ENCODE measurements at places on chromosomes 16 and 17. TPM values are rescaled to one million over a fixed set of nuclear protein-coding genes. Genes with fewer than 3 reads are reported as not detected.

DNA sequence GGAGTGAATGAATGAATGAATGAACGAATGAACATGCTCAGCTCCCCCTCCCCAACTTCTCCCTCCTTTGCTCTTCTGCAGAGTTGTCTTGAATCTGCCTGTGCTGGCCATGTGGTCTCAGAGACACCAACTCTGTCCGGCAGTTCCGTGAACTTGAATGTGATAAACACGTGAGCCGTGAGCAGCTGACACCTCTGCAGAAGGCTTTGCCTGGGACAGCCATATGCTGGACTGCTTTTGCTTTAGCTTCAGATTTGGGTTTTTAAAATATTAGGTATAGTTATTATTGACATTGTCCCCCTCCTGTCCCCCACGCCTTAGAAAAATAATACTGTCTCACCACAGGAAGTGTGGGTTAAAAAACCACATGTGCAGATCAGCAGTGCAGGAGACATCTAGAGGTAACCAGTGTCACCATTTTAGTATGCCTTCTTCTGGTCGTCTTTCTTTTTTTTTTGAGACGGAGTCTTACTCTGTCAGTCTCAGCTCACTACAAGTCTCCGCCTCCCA lies 83.8 kb downstream of the ABCC1 start:
- no peak for DNase-seq

- DNase-seq, result no peak
Observed at GRCh38 chr16:8572919-8573724, 17.2 kb downstream of the TMEM114 start.

DNA sequence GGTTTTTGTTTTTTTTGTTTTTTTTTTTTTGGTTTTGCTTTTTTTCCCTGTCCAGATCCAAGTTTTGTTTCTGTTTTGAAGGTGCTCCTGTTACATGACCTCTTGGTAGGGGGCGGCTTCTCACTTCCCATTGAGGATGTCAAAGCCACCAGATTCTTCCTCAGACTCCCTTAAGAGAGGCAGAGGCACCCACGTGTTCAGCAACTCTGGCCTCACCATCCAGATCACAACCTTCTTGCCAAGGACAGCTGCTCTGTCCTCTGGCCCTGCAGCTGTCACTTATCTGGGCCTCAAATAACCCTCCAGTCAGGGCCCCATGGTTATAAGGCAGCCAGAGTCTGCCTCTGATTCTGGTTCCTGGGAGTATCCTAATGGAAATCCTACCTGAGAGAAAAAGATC lies 208.5 kb downstream of the STX8 start:
- no peak for DNase-seq

Gene SCGB1C2
- polyA plus RNA-seq, result 1.6 TPM

GRCh38 chr17:61221597-61222471 lies 177.8 kb upstream of the TBX2 start:
- no peak for DNase-seq

Gene EFCAB13
- 12.3 TPM for polyA plus RNA-seq

- no peak for DNase-seq
Observed at GRCh38 chr17:12580640-12581039, 85.0 kb upstream of the MYOCD start.

GRCh38 chr17:9322326-9322725 lies 253.3 kb downstream of the STX8 start:
- DNase-seq, result no peak

Gene PPM1D
- polyA plus RNA-seq, result 21.2 TPM

GRCh38 chr16:87550495-87550961 lies 51.8 kb upstream of the JPH3 start:
- DNase-seq, result no peak

GRCh38 chr16:77480681-77481315 lies 46.0 kb upstream of the ADAMTS18 start:
- no peak for DNase-seq

Gene EME1
- 7.7 TPM for polyA plus RNA-seq

GRCh38 chr17:65418622-65419021 lies 142.8 kb downstream of the AXIN2 start:
- DNase-seq, result peak; percentile 29

Gene CHRNE
- polyA plus RNA-seq, result 1.4 TPM

GRCh38 chr16:57349212-57350031 lies 9.2 kb upstream of the CCL22 start:
- no peak for DNase-seq

Gene HOXB2
- polyA plus RNA-seq, result 61.2 TPM

GRCh38 chr17:71398800-71399219 lies 722.0 kb upstream of the SOX9 start:
- peak; percentile 73 for DNase-seq

- no peak for DNase-seq
Observed at GRCh38 chr17:37576281-37576680, 32.9 kb downstream of the SYNRG start.

DNA sequence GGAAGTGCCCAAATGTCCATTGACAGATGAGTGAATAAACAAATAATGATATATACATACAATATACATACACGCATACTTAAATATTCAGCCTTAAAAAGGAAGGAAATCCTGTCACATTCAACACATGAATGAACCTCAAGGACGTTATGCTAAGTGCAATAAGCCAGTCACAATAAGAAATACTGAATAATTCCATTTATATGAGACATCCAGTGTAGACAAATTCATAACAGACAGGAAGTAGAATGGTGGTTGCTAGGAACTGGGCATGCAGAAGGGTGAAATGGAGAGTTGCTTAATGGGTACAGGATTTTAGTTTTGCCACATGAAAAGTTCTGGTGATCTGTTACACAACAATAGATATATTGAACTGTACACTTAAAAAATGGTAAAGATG lies 8.8 kb upstream of the ITGB4 start:
- no peak for DNase-seq

Gene TLCD1
- 18.5 TPM for polyA plus RNA-seq

DNA sequence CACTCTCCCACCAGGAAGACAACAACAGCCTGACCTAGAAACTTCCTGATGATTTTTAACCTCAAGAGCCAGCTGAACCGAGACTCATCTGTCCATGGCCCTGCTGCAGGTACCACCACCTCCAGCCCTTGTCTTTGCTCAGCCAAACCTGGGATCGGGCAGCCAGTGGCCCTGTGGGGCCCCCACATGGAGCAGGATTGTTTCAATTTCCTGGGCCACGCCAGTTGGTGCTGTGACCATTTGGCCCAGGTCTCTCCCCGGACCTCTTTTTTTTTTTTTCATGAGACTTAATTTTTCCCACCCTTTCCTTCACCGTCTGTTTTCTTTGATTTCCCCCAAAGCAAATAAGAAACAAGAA lies 8.3 kb upstream of the HOXB2 start:
- DNase-seq, result no peak

GRCh38 chr17:74759243-74759801 lies 10.9 kb downstream of the NHERF1 start:
- DNase-seq, result no peak

- peak; percentile 95 for DNase-seq
Observed at GRCh38 chr16:58494981-58495520, 4.9 kb upstream of the NDRG4 start.

DNA sequence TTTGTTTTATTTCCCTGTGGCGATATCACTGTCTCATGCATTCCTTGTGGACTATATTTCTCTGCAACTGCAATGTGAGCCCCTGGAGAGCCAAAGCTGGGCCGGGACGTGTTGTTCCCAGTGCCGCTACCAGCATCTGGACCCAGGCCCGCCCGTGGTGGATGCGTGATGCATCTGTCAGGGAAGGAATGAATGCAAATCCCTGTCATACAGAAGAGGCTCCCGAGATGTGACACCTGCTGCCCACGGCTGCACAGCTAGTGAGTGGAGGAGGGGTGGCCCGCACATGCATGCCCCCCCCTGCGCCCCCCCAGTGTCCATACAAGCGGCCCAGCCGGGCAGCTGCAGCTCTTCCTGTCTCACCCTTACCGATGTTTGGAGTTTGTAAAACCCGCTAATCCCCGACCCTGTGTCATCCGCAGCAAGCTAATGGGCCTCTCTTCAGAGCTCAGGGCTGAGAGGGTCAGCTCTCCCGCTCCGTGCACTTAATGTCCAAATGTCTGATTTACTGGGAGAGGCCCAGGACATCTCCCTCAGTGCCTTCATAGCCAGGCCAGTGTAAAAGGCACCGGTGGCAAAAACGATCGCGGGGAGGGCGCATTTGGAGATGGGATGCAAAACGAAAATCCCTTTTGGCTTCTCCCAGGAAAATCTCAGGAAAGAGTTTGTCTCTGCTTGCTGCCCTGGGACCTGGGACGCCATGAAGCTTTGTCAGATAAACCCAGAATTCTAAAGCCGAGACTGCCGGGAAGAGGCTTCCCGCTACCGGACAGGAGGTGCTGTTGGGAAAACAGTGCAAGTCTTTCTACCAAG lies 91.8 kb downstream of the FOXL1 start:
- DNase-seq, result no peak

- no peak for DNase-seq
Observed at GRCh38 chr16:72029567-72030271, 21.2 kb downstream of the DHODH start.

Gene ACBD4
- 19.4 TPM for polyA plus RNA-seq

DNA sequence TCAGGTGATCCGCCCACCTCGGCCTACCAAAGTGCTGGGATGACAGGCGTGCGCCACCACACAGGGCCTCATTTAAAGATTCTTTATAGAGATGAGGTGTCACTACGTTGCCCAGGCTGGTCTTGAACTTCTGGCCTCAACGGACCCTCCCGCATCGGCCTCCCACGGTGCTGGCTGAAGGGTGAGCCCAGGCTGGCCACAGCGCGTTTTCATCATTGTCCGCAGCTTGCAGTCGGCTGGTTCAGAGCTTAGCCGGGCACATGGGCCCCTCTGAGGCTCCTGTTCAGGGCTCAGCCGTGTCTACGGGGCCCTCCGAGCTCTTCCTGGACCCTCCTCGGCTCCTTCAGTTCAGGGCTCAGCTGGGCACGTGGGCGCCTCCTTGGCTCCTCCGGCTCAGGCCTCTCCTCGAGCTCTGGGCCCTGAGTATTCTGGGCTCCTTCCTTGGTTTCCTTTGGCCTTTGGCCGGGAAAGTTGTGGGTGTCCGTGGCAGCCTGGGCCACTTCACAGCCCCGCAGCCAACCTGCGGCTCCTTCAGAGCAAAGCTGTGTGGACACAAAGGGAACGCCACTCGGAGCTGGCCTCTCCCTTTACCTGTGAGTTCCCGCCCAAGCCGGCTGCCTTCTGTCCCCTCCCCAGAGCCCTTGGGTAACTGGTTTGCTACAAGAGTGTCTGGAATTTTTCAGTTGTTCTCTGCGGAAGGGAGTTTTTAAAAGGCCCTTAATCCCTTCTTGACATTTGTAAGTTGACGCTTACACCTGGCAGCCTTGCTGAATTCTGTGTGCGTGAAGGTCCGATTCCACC lies 1.2 kb upstream of the MSLN start:
- no peak for DNase-seq

- DNase-seq, result no peak
Observed at GRCh38 chr16:8370374-8371270, 219.7 kb downstream of the TMEM114 start.

GRCh38 chr17:72463287-72464102 lies 342.7 kb downstream of the SOX9 start:
- no peak for DNase-seq

DNA sequence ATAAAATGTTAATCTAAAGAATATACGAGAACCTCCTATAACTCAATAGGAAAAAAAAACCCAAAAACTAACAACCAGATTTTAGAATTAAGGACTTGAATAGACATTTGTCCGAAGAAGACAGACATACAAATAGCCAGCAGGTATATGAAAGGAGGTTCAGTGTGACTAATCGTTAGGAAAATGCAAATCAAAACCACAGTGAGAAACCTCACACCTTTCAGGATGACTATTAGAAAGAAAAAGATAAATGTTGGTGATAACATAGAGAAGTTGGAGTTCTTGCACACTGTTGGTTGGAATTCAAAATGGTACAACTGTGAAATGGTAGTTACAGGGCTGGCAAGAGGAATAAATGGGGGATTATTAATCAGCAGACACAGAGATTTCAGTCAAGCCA lies 339.0 kb downstream of the TMEM114 start:
- DNase-seq, result no peak

All from renal pelvis (tissue), 12 donors.